ENCODE measurements at places on chromosomes 16 and 17.
A peak's percentile ranks its signal among the peaks of the same experiment; 100 is the strongest.

DNA sequence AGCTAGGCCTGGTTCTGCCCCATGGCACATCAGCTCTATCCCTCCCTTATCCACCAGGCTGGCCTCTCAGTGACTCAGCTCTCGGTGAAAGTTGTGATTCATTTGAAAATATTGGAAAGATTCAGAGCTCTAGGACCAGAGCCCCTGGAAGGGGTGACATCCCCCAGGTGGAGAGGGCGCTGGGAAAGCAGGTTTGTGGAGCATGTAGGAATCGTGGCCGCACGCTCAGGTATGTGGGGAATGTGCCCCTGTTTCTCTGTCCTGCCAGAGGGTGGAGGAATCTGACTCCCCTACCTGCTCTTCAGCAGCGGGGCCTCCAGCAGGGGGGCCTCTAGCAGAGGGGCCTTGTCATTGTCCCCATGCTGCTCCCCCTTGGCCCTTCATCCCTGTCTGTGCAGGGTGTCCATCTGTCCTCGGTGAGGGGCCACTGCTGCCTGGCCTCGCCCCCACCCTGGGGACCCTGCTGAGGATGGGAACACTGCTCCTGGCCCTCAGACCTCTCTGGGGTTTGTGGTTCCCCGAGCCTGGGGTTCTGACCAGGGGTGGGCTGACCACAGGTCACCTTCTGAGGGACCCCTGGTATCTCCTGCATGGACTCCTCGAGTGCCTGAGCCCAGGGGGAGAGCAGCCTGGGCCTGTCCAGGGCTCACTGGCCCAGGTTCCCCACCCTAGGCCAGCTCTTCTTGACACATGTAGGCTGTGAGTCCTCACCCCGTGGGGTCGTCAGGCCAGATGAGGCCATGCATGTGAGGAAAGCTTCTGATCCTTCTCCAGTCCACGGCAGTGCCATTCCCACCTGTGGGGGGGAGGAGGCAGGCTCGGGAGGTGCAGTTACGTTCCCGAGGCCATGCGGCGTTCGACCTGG, 47.5 kb downstream of the NT5M start:
- DNase-seq, result no peak

DNA sequence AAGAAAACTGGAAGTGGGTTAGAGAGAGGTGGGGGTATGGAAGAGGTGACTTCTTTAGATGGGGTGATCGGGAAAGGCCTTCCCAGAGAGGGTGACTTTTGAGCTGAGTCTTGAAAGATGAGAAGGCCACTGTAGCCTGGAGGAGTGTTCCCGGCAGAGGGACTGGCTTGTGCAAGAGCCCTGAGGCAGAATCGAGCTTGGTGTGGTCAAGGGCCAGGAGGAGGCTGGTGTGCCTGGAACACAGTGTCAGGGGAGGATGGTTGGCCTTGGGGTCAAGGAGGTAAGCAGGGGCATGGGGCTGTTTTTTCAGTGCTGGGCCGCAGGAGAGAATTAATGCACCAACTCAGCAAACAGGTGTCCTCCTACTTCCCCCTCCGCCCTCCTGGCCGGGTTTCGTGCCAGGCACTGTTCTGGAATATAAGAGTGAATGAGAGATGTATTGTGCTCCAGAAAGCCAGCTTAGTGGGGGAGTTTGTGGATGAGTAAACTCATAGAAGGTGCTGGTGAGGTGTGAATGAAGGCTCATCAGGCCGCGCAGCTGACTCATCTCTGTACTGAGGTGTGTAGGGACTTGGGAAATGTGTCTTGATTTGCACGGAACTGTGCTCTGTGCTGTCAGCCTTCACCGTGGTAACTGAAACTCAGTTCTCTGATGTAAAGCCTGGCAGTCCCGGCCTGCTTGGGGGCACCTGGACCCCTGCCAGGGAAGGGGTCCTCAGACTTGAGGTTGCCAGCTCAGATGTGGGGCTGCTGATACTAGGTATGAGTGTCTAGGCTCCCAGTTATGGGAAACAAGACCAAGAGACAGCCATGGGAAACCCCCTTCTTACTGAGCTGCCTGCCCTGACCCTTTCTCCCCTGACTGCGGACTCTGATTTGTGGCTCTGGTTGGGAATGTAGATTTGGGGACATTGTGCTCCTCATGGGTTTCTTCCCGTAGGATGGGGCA, 15.3 kb downstream of the KSR1 start:
- peak; percentile 50 for DNase-seq

- DNase-seq, result peak; percentile 73
These were observed 227.6 kb upstream of the ASIC2 start for GRCh38 chr17:33520426-33521330.

GRCh38 chr17:71409712-71410111, 711.1 kb upstream of the SOX9 start:
- DNase-seq, result no peak

DNA sequence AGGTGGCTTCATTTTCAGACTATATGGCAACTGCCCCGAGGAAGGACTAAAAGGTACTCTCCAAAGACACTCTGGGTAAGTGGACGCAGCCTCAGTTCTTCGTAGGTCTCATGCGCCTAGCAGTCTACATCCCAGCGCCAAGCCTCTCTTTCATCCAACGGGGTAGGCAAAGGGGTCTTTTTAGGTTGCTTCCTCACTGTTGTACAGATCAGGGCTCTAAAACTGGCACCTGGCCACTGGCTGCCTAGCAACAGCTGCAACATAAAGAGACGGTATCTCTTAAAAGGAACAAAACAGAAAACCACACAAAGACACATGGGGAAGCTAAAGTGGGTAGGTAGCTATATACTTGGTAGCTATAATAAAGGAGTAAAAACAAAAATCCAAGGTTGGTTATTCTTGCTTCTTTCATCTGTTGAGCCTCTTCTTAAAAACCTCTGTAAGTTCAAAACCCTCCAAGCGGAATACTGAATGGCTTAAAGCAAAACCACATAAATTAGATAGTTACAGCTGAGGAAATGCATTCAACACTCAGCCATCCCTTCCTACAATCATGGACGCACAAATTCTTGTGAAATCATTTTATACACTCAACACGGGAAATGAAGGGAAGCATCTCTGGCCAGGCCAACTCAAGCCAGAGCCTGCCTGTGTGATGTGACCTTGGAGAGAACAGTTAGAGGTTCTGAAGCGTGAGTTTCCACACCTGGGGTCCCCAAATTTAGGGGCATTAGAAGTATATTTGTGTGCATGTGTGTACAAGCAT, 22.7 kb downstream of the CYTH1 start:
- no peak for DNase-seq

GRCh38 chr17:74334393-74335039, 8.5 kb downstream of the KIF19 start:
- DNase-seq, result no peak

DNA sequence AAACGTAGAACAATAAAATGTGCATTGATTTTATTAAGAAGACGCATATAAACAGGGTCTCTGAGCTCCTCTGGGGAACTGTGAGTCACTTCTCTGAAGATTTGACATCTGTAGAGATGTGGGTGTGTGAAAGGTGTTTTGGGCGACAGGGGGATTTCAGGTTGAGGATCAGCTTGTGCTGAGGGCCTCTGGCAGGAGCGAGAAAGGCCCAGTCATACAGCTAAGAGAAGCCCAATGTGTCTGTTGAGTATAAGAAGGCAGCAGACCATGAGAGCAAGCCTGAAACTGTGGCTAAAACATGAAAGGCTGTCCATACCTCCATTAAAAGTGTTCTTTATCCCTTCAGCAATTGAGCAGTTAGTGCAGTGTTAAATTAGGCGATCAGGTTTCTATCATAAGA, 406.5 kb upstream of the MON1B start:
- DNase-seq, result no peak

DNA sequence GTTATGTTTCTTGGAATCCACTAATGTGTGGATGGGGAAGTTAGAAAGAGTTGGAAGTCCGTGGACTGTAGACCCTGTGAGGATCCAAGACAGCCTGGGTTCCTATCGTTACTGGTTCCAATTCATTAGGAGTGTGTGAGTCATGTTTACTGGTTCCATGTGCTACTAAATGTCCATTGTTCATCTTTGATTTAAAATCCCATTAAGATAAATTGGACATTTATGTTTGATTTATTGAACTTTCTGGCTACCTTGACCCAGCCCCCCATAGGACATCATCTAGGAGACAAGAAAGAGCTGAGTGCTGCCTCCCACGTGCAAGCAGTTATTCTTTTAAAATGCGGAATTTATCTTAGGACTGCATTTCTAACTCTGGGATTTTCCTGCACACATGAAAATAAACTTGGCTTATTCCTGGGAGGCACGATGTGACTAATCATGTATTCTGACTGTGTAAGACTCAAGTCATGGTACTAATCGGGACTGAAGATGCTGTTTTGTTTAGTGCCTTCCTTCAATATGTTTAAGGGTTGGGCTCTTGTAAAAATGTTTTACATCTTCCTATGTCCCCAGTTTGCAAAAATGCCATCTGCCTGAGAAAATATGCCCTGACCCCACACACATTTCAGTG, 53.4 kb downstream of the RGS9 start:
- DNase-seq, result no peak

- DNase-seq, result no peak
These were observed 23.6 kb downstream of the CACNA1G start for GRCh38 chr17:50584116-50584515.

DNA sequence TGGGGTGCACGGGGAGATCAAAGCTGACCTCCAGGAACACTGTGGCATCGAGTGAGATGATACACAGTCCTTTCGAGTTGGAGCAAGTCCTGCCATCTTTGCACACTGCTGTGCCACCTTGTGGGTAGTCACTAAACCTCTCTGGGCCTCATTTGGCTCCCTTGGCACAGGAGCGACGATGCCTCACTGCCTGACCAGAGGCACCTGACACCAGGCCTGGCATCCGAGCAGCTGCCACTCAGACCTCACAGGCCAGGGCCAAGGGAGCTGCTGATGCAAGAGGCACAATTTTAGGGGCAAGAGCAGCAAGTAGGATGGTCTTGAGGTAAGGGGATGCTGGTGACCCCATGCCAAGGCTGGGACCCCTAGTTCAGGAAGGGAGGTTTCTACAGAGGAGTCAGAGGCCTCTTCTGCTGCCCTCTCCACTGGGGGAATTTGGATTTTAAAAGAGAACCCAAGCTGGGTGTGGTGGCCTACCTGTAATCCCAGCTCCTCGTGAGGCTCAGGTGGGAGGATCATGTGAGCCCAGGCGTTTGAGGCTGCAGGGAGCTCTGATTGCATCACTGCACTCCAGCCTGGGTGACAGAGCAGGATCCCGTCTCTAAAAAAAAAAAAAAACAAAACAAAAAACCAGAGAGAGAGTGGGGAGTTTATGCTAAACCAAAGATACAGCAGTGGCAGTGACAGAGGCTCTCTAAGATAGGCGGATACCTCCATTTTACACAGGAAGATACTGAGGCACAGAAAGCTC, 6.7 kb upstream of the ADGRG1 start:
- no peak for DNase-seq

- DNase-seq, result no peak
These were observed 299.4 kb upstream of the IRX3 start for GRCh38 chr16:54585998-54586340.

- DNase-seq, result no peak
These were observed 21.1 kb downstream of the RARA start for GRCh38 chr17:40329839-40330794.

- DNase-seq, result no peak
These were observed 1.1 kb downstream of the NOXO1 start for GRCh38 chr16:1980030-1980769.

- DNase-seq, result no peak
These were observed 5.6 kb upstream of the CARHSP1 start for GRCh38 chr16:8874388-8874787.

- DNase-seq, result no peak
These were observed 133.1 kb upstream of the NUDT7 start for GRCh38 chr16:77589071-77589765.

DNA sequence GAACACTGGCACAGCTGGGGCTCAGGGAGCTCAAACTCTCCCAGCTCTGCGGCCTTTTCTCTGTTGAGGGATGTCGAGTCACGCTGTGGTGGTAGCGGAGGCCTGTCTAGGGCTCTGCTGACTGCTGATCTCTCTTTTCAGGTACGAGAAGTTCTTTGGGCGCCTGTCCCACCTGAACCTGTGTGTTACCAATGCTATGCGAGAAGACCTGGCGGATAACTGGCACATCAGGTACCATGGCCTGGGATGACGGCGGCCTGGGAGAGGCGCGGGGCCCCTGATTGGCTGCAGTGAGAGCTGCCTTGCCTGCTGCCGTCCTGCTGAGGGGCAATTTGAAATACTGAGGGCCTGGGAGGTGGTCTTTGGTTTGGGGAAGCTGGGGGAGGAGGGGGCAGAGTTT, 5.7 kb downstream of the ALG1 start:
- no peak for DNase-seq

DNA sequence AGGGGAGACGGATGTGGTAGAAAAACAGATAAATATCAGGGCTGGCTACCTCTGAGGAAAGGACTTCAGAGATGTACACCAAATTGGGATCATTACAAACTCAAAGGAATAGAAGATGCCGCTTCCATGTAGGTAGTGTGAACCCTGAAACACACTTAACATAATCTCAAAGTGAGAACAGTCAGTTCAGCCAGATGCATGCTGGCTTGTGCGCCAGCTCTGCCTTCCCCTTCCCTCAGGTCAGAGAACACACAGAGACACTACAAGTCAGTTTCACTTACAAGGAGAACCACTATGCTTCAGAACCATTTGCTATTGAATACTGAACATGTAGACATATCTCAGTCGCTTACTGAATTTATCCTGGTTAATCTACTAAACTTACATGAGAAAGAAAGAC, 176.0 kb upstream of the AXIN2 start:
- no peak for DNase-seq
